ENCODE measurements at places on chromosomes 16 and 17.
A peak's percentile ranks its signal among the peaks of the same experiment; 100 is the strongest.

GRCh38 chr16:88510091-88510994, 57.3 kb downstream of the ZFPM1 start:
- no peak for DNase-seq

DNA sequence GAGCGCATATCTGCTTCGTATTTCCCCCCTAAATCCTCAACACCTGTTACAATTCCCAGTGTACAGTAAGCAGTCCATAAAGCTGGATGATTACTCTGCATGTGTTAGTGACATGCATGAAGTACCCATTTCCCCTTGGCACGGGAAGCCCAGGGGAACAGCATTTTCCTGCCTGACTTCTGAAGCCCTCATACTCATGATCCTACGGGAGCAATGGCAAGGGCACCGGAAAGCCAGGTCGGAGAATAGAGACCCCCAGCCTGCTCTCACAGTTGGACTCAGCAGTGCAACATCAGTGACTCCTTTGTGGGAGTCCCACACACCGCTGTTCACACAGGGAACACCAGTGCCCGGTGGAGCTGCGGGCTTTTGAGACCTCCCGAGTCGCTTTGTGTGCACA, 336.9 kb downstream of the CDH13 start:
- no peak for DNase-seq

- no peak for DNase-seq
Measured at GRCh38 chr17:28892024-28892423, 5.5 kb downstream of the FLOT2 start.

DNA sequence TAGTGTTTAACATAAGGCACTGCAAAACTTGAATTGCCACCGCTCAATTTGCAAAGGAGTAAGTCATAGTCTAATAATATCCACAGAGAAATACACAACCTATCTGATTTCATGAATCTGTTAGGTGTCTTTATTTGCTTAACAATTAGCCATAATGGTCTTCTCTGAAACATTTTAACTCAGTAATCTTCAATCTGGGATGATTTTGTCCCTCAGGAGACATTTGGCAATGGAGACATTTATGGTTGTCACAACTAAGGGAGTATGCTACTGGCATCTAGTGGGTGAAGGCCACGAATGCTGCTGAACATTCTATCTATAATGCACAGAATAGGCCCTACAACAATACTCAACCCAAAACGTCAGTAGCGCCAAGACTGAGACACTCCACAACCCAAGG, 4.3 kb downstream of the UBE2G1 start:
- DNase-seq = no peak

GRCh38 chr16:31219154-31219741, 2.3 kb upstream of the PYDC1 start:
- no peak for DNase-seq

GRCh38 chr17:27764589-27764988, 35.7 kb downstream of the NOS2 start:
- DNase-seq = no peak

DNA sequence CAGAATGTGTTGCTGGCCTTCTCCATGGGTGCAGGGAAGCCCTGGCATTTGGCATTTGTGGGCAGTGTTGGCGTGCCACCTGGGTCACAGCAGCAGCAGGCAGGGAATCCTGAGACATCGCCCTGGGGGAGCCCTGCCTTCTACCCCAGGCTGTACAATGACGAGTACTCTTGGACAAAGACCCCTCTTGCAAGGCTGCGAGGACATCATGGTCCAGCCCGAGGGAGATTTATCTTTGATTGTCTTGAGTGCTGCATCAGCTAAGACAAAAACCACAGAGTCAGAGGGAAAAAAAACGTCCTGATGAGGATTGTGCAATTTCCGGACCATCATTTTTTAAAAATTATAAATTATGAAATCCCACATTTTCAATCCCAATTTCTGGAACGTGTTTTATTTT, 3.7 kb downstream of the CRISPLD2 start:
- DNase-seq = no peak

GRCh38 chr17:57106107-57106835, 21.2 kb downstream of the AKAP1 start:
- DNase-seq = no peak

DNA sequence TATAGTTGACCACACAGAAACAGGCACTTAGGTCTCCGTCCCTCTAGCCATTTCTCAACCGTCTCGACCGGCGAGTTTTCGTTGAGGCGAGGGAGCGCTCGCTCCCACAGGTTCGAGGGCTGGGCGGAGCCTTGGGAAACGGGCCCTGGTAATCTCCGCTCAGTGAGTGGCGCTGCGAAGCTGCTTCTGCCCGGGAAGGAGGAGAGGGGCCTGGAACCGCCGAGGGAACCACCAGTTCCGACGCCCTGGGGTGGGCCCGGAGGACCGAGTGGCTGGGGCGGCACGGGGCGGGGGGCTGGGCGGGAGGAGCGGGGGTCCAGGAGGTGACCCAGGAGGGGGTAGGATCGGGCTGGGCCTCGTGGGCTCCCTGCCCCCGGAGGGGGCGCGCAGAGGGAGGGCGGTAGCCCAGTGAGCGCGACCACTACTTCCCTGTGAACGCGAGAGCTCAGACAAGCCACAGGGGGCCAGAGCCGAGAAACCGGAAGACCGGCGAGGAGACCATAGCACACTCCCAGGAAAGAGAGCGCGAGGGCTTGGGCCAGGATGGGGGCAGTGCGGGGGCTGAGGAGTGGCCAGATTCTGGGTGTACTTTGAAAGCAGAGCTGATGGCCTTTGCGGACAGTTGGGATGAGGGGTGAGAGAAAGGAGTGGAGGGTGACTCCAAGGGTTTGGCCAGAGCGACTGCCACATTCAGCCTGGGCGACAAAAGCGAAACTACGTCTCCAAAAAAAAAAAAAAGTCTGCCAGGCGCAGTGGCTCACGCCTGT, 29.9 kb upstream of the ARL4D start:
- DNase-seq = peak; percentile 63

GRCh38 chr16:84228256-84228838, 11.5 kb downstream of the KCNG4 start:
- no peak for DNase-seq

DNA sequence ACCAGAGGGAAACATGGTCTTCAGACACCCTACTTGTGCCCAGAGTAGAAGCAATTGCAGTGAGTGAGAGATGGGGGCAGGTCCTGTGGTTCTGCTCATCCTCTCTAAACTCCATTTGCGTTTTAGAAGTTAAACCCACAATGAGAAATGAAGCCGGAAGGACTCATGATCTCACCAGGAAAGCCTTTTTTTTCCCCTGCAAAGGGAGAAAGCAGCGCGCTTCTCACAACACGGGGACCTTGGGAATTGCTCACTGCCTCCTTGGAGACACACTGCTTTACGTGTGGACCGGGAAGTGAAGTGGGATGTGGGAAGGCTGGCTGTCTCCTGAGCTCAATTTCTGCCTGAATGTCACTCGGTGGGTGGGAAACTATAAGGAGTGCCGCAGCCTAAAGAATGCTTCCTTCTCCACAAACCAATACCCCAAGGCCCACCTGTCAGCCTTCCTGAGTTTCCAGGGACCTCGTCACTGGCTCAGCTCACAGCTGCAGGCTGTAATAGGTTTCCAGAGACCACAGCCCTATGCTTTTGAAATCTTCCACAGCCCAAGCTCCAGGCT, 365.4 kb downstream of the XYLT1 start:
- DNase-seq = no peak

GRCh38 chr17:78272181-78272913, 40.9 kb downstream of the TMEM235 start:
- no peak for DNase-seq

- DNase-seq = no peak
Measured at GRCh38 chr16:89764711-89765201, 43.4 kb downstream of the ZNF276 start.

- no peak for DNase-seq
Measured at GRCh38 chr16:10765772-10766171, 22.1 kb downstream of the NUBP1 start.

- DNase-seq = no peak
Measured at GRCh38 chr17:42798011-42798382, 507 bp downstream of the COA3 start.

DNA sequence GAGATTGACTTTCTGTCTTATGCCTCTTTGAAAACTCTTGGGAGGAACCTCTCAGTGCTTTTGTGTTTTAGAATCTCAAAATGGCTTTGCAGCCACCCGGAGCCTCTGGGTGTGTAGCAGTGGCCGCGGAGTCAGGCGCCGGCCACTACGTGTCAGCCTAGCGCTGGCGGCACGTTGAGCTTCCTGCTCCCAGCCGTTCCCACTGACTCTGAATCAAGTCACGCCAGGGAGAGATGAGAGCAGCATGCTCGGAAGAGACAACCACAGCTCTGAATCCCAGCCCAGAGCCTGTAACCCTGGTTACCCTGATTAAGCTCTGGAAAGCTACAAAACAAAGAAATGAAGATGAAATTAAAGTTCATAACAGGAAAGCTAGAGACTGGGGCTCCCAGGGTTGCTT, 97.4 kb upstream of the CACNG5 start:
- no peak for DNase-seq

- DNase-seq = no peak
Measured at GRCh38 chr17:80339731-80340456, 75.1 kb upstream of the ENDOV start.

DNA sequence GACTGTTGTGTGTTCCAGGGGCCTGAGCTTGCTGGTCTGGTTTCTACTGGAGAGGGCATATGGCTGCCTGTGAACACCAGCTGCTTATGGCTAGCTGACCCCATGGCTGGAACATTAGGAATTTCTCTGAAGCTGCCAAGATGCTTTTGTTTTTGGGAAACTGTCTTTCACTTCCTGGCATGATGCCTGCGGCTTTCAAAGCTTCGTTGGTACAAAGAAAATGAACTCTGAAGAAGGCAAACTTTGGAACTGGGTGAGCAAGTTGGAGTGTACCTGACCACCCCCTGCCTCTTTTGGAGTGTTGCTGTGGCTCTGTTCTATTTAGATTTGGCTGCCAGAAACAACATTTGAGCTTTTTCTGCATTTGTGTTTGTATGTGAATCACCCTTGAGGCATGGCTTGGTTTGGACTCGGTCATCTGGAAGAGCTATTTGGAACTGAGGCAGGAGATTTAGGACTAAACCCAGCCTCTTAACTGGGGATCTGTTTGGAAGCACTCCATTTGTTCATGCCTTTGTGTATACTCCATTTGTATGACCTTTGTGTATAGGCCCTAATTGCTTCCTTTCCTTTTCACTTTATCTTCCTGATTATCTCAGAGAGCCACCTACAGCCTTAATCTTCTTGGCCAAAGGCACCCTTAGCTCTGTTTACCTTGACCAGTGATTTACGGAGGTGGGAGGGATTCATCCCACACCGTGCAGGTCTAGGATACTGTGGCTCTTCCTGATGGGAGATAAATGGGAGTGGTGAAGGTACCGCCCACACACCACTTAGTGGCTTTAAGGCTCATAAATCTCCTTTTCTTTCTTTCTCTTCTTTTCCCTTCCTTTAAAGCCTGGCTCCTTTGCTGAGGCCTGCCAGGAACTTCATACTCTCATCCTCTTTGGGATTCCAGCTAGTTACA, 7.3 kb upstream of the CPHXL start:
- DNase-seq = no peak

DNA sequence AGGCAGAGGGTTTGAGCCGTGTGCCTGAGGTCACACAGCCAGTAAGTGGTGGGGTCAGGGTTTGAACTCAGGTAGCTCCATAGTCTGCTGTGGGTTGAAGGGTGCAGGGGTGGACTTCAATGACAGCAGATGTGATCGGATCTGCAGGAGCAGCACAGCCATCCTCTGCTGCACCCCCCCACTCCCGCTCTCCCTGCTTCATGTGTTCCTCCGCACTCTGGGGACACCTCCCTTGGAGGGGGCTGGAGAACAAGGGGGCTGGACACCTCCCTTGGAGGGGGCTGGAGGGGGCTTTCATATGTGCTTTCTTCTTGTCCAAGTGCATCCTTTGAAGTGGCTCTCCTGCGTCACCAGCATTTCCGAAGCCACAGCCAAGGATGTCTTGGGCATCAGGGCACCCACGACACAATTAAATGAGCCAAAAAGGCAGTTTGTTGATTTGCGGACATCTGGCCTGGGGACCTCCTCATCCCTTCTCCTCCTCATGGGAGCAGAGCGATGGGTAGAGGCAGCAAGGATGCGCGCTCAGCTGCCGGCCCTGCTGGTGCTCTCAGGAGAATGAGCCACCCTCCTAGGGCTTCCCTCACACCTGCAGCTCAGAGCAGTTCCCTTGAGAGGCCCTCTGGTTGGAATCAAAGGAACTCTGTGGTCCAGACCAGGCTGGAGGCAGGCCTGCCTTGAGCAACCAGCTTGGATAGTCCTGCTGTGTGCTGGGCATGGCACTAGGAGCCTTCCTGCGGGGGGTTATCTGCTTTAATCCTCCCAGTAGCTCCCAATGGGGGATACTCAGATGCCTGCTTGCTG, 26.2 kb downstream of the WSCD1 start:
- no peak for DNase-seq

- DNase-seq = no peak
Measured at GRCh38 chr17:43456661-43457361, 27.0 kb upstream of the DHX8 start.

DNA sequence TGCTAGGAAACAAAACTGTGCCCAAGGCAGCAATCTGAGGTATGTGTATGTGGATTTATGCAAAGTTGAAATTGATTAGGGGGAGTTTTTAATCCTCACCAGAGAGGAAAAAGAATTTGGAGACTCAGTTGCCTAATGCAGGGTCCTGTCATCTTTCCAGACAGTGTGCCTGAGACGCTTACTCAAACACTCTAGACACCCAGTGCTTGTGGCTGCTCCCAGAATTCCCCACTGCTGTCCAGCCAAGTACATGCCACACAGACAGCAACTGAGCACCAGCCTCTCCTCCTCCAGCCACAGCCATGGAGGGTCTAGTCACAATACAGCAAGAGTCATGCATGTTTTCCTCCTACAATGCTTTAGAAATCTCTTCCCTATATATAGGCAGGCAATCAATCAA, 118.1 kb downstream of the HIC1 start:
- no peak for DNase-seq

GRCh38 chr17:62591333-62591732, 36.1 kb upstream of the MRC2 start:
- DNase-seq = no peak

DNA sequence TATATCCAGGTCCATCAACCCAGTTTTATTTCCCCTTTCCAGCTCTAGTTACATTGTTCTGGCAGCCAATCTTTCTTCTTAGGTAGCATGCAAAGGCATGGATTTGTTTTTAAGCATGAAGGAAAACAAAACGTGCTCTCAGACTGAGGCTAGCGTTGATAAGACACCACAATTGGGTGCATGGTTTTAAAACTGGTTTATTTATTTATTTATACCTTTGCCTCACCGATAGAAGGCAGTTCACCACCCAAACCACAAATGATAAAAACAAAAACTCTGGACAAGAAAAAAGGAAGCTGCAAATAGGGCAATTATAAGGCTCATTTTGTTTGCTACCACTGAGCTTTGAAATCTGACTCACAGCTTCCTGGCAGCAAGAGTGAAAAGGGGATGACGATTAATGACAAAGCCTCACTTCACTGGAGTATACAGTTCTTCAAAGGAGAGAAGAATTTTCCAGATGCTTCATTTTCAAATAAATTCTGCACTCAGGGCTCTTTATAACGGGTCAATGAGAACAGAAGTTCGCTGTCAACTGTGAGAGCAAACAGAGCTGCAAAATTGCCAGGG, 278.4 kb upstream of the IRX5 start:
- DNase-seq = no peak
